HFF-Myc (cell line): ENCODE measurements at places on chromosomes 7 and 10.

- no peak for DNase-seq
These were observed 135.7 kb downstream of the LCOR start for GRCh38 chr10:96967847-96968246.

GRCh38 chr10:35608328-35608672 is 3.2 kb downstream of the GJD4 start:
- no peak for DNase-seq

GRCh38 chr7:22025983-22026382 is 80.3 kb upstream of the CDCA7L start:
- DNase-seq = no peak

DNA sequence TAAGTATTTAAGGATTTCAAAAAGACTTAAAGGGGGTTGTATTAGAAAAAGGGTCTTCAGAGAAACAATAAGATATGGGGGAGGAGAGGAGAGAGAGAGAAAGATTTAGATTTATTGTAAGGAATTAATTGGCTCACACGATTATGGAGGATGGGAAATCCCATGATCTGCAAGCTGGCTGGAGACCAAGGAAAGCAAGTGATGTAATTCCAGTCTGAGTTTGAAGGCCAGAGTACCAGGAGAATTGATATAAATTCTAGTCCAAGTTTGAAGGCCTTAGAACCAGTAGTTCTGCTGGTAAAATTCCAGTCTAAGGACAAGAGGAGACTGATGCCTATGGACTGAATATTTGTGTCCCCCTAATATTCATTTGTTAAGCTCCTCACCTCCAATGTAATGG is 20.6 kb upstream of the SLC13A1 start:
- DNase-seq = no peak

GRCh38 chr7:107025449-107026103 is 18.9 kb upstream of the PRKAR2B start:
- no peak for DNase-seq

DNA sequence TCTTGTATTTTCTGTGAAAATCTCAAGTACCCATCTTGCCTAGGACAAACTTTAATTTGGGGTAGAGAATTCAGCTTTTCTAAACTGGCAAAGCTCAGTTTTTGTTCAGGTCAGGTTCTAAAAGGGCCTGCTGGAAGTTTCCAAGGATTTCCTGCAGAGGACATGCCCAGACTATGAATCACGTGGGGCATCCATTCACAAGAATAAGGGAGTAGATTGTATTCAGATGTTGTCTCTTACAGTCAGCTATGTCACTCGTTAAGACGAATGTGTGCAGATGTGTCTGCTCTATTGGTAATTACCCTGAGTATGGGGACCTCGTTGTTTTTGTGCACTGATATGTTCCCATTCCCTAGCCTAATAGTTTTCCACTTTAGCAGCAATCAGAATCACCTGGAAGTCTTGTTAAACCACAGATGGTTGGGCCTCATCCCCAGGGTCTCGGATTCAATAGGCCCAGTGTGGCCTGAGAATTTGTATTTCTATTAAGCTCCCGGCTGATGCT is 81.0 kb upstream of the ITPRID1 start:
- DNase-seq = no peak

GRCh38 chr7:29359482-29360093 is 165.0 kb downstream of the CHN2 start:
- DNase-seq = no peak

GRCh38 chr7:106127984-106128780 is 16.1 kb upstream of the SYPL1 start:
- no peak for DNase-seq
